ENCODE measurements at places on chromosomes 5 and 9.

DNA sequence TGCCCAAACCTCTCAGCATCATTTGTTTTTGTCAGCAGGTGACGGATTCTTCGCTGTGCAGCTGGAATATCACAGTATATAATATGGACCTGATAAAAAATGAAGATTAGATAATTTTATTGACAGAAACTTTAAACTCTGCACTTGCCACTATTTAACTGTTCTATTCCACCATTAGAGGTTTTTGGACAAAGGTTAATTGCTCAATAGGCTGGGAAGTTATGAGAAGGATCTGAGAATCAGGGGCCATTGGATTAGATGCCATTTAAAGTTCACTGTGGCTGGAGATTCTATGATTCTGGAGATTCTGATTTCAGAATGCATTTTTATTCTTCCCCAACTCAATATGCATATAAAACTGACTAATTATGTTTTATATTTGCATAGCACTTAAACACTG is 59.8 kb upstream of the ANXA1 start:
- DNase-seq, result no peak

- DNase-seq, result no peak
Measured at GRCh38 chr9:71861618-71862017, 49.4 kb downstream of the ABHD17B start.

DNA sequence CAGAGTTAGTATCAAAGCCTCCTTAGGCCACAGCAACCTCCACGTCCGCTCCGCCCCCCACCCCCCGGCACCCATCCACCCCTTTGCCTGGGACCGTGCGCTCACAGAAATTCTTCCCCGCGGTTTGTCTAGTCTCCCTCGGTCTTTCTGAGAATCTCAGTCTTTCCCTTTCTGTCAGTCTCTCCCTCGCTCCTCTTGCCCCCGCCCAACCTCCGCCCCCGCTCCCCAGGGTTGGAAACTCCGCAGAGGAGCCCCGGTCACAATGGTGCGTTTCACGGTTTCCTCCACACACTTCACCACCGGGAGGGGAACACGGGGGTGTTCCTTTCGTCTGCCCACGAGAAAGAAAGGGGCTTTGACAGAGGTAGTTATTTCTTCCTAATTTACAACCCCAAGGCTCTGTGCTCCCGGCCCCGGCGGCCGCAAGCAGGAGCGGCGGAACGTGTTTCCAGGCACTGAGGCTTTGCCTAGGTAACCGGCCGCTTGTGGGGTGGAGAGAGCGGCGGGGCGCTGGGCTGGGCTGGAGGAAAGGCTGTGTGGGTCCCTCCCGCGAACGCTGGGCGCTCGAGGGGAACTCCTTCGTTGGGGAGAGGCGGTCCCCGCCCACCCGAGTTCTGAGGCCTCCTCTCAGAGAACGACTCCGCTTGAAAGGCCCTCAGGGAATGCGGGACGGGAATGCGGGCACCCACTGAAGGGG is 2.1 kb downstream of the NR4A3 start:
- DNase-seq, result no peak

DNA sequence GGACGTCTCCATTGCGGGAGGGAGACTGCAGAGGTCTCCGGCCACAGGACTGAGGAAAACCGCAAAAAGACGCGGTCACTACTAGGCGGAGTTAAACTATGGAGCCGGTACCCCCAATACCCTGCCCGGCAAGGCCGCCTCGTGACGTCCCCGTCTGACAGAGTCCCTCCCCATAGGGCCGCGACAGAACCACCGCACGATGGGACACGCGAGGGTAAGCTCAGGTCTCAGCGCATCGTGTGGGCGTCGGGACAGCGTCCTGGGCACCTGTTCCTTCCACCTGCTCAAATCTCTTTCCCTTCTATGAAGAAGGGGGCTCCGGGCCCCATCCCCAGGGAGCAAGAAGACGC is 35.2 kb upstream of the GLDC start:
- no peak for DNase-seq

DNA sequence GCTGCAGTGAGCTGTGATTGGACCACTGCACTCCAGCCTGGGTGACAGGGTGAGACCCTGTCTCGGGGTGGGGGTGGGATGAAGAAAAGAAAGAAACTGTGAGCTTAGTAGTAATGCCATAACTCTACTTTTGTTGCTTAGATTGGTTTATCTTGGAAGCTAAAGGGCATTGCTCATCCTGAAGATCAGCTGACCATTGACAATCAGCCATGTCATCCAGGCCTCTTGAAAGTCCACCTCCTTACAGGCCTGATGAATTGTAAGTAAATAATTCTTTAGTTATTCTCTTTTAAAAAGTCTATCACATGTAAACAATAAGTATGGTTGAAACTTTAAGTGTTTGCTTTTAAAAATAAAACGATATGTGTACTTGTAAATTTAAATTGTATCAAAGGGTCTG is 11.4 kb downstream of the OCLN start:
- no peak for DNase-seq

GRCh38 chr5:99059685-99060084 is 130.9 kb upstream of the CHD1 start:
- DNase-seq, result no peak

- no peak for DNase-seq
Measured at GRCh38 chr9:18122171-18122570, 351.8 kb upstream of the ADAMTSL1 start.

GRCh38 chr9:133880136-133880535 is 112.0 kb downstream of the VAV2 start:
- no peak for DNase-seq

DNA sequence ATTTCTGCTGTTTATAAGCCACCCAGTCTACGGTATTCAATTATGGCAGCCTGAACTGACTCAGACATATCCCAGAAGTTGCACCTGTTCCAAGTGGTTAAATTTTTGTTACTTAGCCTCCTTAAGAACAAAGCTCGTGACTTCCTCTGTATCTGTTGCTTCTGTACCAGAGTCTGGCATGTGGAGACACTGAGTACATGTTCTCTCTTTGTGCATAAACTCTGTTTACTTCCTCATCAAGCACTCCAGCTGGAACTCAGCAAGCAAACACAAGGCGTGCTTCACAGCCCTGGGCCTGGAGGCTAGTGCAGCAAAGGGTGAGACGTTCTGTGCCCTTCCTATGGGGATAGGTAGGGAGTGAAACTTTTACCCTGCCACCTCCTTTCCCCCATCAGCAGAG is 19.0 kb downstream of the C9orf152 start:
- no peak for DNase-seq

DNA sequence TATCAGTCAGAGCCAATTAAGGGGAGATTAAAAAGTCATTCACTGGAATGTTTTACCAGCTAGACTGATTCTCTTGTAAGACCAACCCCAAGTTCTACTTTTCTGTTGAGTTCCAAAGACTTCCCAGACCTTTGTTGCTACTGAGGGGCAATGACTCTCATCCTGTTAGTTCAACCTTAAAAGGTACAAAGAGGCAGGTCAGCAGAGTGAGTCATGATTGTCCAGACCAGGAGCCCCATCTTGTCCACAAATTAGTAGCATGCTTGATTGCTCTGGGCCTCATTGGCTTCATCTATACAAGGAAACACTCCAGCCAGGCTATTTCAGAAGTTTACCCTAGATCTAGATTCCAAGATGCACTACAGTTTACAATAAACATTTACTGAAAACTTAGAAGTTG is 79.9 kb upstream of the IL7R start:
- no peak for DNase-seq

DNA sequence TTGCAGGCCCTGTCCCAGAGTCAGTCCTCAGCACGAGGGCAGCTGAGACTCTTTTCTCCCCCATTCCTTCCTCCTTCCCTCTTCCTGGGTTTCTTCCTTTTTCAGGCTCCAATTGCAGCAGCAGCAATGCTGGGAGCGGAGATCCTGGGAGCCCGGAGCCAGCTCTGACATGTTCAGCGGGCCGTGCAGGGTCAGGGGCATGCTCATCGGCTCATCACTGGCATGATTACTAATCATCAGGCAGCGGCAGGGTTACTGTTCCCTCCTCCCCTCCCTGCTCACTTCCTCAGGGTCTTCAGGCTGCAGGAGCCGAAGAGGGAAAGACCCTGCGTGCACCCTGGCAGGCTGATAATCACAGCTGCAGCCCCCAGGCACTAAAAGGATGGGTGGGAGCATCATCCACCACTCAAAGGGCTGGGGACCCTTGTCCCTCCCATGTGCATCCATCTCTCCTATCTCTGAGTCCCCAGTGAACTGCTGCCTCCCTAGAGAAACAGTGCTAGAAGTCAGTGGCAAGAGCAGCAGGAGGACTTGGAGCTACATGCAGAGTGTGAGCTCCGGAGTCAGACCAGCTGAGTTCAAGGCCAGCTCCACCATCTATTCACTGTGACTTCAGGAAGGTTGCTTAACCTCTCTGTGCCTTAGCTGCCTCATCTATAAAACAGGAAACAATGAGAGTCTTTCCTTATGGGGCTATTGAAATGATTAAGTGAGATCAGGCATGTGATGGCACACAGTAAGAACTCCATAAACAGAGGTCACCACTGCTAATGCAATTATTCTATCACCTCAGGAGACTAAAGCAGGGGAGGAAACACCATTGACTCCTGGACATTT is 7.8 kb upstream of the KCNIP1 start:
- no peak for DNase-seq

- no peak for DNase-seq
Measured at GRCh38 chr5:41763081-41763480, 107.1 kb downstream of the OXCT1 start.

- no peak for DNase-seq
Measured at GRCh38 chr5:140868721-140869554, at the start of gene PCDHA11. Gene PCDHA11 (plus strand): TSS chr5:140868957. CDS start chr5:140869104, 147 bp downstream.

DNA sequence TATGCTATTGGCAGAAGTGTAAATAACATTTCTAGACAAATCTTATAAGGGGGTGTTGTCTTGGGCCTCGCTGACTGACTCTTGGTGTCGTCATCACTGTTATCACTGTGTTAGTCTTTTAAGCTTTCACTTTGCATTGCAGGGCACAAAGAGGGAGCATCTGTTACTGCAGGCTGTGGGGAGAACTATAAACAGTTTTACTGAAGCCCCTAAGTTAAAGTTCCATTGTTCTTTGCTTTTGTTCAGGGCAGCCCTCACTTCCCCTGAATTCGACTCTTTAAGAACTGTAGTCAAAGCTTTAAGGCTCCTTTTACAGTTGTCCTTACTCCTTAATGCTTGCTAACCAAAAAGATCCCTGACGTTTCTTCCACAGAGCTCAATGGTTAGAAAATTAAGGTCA is 605.0 kb downstream of the RAB3C start:
- DNase-seq, result peak; percentile 21

- DNase-seq, result no peak
Measured at GRCh38 chr9:131618071-131618479, 72.8 kb downstream of the PRRT1B start.

DNA sequence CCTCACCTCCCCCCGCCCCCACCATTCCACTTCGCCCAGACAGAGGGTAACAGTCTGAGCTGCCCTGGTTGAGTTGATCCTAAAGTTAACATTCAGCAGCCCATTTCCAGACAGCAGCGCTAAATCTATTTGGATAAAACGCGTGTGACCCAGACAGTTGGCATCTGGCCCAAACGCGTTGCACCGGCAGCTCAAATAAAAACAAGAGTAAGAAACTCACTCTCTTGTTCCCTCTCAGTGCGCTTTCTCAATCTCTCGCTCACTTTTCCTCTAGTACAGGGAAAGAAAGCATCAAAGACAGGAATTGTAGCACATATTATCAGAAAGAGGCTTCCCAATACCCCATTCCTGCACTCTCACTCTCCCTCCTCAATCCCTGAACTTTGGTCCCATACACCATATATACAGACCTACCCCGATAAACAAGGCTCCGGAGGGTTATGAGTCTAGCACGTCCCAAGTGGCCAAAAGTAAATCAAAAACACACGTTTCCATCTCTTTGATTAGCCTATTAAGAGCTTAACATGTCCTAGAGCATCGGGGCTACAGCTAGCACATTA is 1.3 kb downstream of the ADAMTS6 start:
- peak; percentile 42 for DNase-seq

All from SW 1271 (cell line).